ENCODE measurements at places on chromosomes 12 and 14. TPM values are rescaled to one million over a fixed set of nuclear protein-coding genes. Genes with fewer than 3 reads are reported as not detected.

- no peak for DNase-seq
Observed at GRCh38 chr14:22980672-22981089, 1.7 kb downstream of the AJUBA start.

DNA sequence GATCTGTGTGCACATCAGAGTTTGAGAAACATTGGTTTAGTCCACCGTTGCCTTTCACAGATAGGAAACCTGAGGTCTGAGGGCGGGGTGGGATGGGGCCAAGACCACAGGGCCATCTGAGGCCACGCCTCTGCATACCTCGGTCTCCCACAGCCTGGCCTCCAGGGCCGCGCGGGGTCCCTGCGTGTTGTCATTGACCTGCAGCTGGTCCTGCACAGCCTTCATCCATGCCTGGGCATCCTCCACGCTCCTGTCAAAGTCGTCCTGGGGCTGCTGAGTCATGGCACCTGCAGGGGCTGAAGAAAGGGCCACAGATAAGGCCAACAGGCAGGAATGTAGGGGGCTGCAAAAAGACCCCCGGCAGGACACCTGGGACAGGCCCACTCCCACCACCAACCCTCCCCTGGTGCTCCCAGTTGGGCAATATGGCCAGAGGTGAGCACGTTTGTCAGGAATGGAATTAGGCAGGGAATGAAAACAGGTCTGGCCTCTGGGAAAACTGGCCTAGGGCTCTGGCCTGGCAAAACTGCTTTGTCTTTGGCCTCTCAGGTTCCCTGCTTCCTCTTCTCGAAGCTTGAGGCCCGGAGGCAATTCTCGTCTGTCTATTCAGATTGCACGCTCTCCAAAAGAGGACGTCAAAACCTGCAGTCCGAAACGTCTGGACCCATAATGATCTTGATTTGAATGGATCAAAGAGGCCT is 40.8 kb downstream of the SYNE3 start:
- no peak for DNase-seq

- DNase-seq = no peak
Observed at GRCh38 chr12:116856729-116857128, 24.5 kb downstream of the HRK start.

DNA sequence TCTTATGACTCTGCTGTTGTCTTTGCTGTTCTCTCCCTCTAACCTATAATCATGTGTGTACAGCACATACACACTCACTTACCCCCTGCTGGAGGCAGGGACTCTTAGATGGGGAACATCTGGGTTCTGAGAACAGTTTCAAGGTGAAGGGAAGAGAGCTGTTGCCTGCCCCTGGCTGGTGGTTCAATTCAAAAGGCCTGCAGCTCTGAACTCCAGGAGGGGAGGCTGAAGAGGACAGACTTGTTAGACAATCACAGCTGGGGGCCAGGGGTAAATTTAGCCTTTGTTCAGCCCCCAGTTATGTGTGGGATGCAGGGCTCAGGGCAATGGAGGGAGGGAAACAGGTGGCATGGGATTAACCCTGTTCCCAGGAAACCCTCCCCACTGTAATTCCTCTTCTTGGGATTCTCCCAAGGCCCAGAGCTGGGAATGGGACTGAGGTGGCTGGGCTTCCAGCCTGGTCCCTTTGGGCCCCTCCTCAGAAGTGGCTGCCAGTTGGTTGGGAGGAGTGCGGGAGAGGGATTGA is 1.9 kb downstream of the MYL6B start:
- no peak for DNase-seq

DNA sequence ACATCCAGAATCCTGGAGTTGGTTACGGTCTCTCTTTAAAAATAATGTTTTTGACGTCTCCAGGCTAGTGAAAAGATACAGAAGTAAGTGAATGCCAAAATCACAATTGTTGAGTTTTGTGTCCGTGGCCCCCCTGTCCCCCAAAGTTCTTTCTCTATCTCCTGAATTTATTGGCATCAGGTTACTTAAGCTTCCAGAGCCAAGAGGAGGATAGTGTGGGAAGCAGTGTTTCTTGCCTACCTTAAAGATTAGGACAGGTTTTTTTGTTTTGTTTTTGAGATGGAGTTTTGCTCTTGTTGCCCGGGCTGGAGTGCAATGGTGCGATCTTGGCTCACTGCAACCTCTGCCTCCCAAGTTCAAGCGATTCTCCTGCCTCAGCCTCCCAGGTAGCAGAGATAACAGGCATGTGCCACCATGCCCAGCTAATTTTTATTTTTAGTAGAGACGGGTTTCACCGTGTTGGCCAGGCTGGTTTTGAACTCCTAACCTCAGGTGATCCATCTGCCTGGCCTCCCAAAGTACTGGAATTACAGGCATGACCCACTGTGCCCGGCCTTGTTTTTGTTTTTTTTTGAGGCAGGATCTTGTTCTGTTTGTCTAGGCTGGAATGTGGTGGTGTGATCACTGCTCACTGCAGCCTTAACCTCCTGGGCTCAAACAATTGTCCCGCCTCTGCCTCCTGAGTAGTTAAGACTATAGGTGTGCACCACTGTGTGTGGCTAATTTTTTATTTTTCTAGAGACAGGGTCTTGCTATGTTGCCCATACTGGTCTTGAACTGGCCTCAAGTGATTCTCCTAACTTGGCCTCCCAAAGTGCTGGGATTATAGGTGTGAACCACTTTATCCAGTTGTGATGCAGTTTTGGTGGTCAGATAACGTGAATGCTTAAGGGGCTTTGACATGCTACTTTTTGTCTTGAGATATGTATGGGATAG is 5.4 kb downstream of the SRSF5 start:
- no peak for DNase-seq

DNA sequence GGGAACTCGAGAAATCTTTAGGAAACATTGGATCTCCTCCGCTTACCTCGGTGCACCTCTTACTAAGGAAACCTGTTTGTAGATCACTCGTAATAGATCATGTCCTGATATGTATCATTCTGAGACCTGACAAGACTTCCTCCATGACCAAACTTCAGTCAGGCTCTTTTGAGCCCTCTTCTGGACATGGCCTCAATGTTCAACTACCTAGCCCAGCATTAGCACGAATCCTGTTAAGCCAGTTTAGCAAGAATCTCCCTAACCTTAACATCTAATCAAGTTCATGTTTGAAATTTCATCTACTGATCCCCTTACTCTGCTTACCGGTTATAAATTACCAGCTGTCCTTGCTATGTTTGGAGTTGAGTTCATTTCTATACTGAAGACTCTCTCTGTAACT is 713.9 kb upstream of the USP15 start:
- no peak for DNase-seq

GRCh38 chr12:40342010-40342409 is 117.2 kb downstream of the LRRK2 start:
- DNase-seq = no peak

DNA sequence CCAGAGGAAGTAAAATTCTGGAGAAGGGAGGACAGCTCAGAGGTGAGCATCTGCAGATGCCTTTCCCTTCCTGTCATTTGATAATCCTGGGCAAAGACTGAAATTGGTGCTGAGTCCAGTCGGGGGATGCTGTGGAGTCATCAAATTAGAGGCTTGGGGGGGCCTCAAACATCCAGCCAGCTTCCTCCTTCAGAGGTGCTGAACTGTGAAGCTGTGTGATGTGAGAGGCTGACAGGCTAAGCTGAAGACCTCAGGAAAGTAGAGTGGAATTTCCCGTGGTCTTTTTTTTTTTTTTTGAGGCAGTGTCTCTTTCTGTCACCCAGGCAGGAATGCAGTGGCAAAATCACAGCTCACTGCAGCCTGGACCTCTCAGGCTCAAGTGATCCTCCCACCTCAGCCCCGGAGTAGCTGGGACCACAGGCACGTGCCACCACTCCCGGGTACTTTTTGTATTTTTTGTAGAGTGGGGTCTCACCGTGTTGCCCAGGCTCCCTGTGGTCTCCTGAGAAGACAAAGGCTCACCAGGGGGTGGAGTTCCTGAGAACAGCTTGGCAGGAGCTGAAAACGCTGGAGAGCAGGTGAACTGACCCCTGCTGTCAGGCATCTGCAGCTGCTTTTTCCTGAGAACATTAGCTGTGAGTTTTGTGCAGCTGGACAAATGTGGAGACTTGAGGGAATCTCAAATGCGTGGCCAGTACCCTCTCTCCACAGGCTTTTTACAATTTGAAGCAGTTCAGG is 6.1 kb upstream of the TCL1B start:
- no peak for DNase-seq

- no peak for DNase-seq
Observed at GRCh38 chr14:38838049-38838978, 264.7 kb downstream of the SEC23A start.

GRCh38 chr12:12349711-12350665 is at the start of gene MANSC1:
TSS of gene MANSC1 (minus strand) at chr12:12350242. CDS start at chr12:12343314, 6,928 bp downstream.
- peak; percentile 61 for DNase-seq

DNA sequence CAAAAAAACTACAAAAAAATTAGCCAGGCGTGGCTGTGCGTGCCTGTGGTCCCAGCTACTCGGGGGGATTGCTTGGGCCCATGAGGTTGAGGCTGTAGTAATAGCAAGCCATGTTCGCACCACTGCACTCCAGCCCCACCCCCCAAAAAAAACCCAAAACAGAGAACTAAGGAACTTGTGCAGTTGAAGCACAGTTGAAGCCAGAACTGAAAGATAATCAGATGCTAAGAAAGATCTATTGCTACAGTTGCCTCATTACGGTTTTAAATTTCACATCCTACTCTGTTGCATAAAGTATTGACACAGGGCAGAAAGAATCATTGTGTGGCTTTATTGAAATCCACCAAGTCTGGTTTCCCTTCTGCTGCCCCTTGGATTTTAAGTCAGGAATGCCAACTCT is 3.8 kb downstream of the CS start:
- DNase-seq = no peak

DNA sequence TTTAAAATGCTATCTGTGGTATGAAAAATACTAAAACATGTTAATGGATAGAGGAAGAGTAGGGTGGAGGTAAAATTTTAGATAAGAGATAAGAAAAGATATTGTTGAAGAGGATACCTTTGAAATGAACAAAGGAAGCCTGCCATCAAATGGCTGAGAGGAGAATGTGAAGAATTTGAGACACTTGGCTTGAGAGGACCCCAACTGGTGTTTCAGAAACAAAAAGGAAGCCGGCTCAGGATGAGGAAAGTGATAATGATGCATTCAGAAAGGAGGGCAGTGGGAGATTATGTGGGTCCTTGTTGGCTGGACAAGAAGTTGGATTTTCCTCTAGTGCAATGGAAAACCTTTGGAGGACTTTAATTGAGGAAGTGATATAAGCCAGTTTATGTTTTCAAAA is 264.4 kb downstream of the DUSP6 start:
- no peak for DNase-seq

AMN gene
- 0.71 TPM for total RNA-seq

CIDEB gene
- 2.0 TPM for total RNA-seq

IL31 gene
- total RNA-seq = not detected
